ENCODE measurements at places on chromosomes 7 and 10.

DNA sequence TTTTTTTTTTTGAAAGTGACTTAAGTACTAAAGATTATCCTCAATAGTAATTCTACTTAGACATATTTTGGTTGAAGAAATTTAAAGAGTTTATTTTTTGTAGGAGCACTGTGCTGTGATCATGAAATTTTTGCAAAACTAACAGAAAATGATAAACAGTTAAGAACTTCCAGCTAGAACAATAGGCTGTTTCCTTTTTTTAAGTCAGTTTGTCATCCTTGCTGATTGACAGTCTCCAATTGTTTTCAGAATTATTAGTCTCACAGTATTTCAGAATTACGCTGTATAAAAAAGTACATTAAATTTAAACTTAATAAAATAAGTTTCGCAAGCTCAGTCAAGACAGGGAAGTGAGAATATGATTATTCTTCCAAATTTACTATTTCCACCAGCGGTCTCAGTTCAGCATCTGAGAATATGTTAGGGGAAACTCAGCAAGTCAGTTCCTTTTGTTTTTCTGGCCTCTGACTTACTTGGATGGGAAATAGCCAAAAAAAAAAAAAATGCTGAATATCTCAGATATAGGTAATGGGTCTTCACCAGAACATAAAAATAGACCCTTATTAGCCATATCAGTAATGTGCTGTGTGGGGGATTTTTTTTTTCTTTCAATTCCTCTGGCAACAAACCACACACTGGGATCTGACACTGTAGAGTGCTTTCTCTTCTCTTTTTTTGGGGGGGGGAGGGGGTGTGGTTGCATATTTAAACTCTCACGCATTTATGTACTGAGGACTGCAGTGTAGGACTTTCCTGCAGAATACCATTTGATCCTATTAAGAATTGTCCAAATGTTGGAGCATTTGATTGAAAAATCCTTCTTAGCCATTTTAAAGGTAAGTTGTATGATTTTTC, at the start of gene CD36:
Gene CD36, plus strand, starts transcription at position 732 of the 855 bp plus-strand sequence. CDS start 8,099 bp downstream, outside the sequence.
- DNase-seq: no peak

GRCh38 chr10:6407034-6407721, 172.9 kb downstream of the PRKCQ start:
- no peak for DNase-seq

- no peak for DNase-seq
These were observed 142.4 kb downstream of the ADCY1 start for GRCh38 chr7:45716380-45717203.

- no peak for DNase-seq
These were observed 4.9 kb upstream of the ADGRA1 start for GRCh38 chr10:133082685-133083421.

DNA sequence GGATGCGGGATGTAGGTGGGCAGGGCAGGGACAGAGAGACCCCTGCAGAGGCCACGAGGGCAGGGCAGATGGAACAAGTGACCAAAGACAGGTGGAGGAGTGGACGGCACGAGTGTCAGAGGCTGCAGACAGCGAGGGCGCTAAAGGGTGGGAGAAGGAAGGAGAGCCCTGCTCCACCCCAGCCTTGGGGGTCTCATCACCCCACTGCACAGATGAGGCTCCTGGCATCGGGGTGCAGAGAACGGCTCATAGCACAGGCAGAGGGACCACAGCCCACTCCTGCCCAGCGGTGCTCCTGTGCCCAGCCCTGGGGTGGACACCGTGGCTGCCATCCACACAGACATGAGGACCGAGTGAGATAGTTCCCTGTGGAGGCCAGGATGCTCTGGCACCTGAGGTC, 2.2 kb upstream of the LAT2 start:
- DNase-seq: no peak

DNA sequence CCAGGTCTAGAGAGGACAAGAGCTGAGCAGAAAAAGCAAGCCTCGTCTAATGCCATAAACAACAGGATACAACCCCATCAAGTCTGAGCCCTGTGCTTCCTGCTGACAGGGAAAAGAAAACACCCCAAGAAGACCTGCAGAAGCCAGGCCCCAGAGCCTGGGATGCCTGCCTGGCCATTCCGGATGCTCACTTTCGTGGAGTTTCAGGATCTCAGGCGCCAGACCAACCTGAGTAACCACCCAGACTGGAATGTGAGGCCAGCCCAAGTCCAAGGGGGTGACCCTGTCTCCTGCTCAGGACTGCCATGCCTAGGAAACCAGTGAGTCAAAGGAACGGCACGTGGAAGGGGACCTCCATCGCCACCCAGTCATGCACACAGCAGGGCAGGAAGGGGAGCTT, 74.3 kb downstream of the PLXNA4 start:
- no peak for DNase-seq

DNA sequence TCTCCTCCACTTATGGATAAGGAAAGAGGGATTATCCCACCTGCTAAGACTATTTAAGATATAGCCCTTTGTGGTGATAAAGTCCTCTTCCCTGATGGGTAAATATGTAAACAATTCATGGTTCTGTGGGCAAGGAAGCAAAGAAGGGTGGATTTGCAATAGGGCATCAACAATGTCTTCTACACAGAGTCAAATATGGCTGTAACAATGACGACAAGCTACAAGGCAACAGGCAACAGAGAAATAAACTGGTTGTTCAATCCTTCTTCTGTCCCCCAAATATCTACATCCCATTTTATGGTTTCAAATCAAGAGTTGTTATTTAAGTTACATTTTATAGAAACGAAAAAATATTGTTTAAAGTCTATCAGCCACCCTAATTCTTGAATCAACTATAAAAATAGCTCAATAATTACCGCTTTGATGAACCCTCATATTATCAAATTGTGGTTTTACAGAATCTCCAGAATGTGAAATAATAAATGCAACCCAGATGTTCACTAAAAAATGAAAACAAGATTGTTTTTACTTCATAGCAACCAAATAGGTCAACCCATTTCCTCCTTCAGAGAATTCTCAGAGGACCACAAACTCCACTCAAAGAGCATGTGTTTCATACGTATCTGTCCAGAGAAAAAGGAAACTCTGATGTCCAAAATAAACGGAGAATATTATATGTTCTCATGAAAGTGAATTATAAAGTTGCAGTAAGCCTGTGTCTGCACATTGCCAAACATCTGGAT, 13.8 kb downstream of the CYTH3 start:
- no peak for DNase-seq

DNA sequence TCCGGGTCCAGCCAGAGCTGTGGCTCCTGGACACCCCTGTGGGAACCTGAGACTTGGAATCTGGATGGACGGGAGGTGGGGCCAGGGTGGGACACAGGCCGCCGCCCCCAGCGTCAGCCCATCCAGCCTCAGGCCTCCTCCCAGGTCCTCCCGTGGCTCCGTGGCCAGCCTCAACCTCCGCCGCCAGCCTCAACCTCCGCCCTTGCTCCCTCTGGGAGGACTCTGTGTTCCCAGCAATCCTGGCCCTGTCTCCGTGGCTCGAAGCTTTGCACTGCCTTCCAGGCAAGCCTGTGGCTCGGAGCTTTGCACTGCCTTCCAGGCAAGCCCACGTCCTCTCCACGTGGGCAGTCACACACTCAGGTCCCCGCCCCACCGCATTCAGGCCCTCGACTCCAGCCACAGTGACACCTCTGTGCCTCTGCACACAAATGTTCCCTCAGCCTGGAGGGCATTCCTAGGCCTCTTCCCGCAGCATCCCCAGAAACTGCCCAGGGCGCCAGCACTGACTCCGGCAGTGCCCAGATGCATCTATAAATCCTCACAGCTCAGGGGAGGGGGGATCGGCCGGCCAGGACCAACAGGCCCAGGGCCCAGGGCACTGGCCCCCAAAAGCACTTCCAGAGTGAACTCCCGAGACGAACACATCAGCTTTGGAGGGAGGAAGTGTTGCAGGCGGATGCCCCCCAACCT, 44.7 kb upstream of the PDGFA start:
- DNase-seq: no peak

DNA sequence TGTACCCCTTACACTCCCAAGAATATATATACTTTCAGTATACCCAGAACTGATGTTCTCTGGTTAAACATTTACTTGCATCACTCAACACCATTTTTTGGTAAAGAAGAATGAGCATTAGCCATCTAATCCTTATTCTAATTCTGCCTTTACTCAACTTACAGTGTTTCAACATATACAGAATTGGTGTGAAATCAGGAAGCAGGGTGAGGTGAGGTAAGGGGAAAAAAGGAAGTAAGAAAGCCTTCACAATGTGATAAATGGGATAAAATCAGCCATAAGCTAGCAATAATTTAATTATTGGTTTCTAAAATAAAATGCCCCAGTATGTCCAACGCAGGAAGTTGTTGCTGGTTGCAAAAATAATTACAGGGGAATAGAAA, 605.4 kb downstream of the KCNMA1 start:
- no peak for DNase-seq

DNA sequence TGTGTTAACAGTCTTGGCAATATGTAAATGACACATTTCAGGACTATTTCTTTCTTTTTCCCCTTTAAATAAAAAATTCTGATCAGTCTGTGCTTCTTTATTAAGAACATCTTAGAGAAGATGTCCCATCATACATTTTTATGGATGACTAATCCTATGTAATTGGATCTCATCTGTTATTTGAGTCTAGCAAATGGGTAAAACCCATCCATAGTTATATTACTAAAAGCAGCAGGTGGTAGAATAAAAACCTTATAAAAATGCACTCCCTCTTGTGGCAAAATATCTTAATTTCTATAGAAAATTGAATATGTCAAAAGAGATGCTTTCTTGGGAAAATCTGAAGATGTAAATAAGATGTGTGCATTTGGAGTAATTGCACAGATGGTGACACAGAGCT, 35.3 kb downstream of the TRRAP start:
- no peak for DNase-seq

DNA sequence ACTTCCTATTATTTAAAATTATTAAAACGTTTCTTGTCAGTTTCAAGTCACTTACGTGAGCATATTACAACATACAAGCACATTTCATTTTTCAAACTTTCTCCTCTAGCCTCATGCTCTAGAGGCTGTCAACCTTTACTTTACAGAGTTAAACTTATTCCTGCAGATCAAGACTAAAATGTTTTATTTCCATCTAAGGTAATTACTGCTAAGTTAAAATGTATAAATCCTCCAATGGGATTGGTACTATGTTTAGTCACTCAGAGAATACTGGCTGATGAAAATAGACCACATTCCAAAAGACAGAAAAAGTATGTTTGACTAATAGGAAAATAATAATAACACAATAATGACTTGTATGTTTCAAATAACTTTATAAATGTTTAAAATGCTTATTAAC, 8.4 kb upstream of the TRDMT1 start:
- no peak for DNase-seq

DNA sequence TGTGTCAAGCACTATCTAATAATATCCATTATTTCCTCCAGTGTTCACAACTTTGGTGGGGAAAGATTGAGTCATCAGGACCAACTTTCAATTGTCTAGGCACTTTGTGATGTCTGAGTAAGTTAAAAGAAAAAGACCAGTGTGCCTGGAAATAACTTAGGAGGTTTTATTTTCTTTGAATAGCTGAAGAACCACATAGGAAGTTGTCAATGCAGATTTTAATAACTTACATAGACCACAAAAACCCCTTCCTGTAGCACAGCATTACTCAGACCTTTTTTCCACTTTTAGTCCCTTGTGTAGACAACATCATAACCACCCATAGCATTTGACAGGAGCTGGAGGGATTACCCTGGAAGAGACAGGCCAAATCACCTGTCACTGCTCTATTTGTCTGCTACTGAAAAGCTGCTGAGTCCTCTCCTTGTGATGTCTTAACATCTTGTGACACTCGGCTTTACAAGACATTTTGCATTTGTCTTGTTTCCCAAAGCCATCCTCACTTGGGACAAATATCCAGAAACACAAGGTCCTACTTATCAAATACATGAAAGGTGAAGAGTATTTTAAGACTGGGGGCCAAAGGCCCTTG, 241.5 kb upstream of the PTER start:
- no peak for DNase-seq

- no peak for DNase-seq
These were observed 74.8 kb downstream of the LMBR1 start for GRCh38 chr7:156818133-156818532.

DNA sequence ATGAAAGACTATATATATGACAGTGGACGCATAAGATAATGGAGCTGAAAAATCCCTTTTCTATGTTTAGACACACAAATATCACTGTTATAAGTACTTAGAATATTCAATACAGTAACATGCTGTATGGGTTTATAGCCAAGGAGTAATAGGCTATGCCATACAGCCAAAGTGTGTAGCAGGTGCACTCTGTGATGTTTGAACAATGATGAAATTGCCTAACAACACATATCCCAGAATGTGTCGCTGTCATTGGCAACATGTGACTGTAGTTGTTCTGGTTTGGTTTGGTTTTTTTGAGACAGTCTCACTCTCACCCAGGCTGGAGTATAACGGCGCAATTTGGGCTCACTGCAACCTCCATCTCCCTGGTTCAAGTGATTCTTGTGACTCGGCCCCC, 26.1 kb downstream of the NOM1 start:
- no peak for DNase-seq

- DNase-seq: no peak
These were observed 45.8 kb upstream of the AQP1 start for GRCh38 chr7:30865821-30866220.

DNA sequence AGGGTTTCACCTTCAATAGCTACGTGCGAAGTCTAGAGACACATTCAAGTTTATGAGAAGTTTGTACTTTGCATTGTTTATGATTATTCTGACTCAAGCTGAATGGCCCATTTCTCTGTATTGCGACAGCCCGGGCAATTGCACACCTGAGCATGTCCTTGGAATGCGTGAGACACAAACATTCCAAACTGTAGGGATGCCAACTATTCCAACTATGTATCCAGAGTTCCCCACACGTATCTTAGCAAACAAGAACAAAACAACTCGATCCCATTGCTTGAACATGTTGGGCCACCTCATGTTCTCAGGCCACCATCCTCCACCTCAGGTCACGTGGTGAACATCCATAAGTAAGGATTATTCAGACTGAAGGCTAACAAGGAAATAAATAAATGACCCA, 51.4 kb upstream of the EGFR start:
- DNase-seq: peak; percentile 99

- DNase-seq: no peak
These were observed at the start of gene FAM171A1 for GRCh38 chr10:15370856-15371701. TSS of gene FAM171A1 (minus strand) at chr10:15371289. CDS start at chr10:15371052, 237 bp downstream.

DNA sequence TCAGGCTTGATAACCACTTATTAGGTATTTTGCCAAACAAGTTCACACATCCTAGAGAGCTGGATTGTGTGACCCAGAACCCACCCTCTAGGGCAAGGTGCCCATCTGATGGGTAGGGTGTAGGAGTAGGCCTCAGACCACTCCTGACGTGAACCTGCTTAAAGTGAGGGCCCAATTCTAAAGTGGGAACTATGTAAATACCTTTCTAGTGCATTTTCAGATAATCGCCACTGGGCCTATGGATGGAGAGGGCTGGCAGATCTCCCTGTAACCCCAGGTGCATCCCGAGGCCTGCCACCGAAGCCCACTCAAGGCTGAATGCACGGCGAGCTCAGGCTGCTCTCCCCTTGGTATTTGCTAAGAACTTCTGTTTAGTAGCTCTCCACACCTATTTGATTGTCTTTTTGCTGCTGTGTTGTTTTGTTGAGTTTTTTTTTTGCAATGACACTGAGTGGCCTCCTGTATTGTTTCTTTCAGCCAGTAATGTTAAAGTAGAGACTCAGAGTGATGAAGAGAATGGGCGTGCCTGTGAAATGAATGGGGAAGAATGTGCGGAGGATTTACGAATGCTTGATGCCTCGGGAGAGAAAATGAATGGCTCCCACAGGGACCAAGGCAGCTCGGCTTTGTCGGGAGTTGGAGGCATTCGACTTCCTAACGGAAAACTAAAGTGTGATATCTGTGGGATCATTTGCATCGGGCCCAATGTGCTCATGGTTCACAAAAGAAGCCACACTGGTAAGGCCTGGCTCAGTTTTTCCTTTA, 71.7 kb downstream of the IKZF1 start:
- DNase-seq: no peak
